ENCODE measurements at places on chromosomes 3 and 15.

DNA sequence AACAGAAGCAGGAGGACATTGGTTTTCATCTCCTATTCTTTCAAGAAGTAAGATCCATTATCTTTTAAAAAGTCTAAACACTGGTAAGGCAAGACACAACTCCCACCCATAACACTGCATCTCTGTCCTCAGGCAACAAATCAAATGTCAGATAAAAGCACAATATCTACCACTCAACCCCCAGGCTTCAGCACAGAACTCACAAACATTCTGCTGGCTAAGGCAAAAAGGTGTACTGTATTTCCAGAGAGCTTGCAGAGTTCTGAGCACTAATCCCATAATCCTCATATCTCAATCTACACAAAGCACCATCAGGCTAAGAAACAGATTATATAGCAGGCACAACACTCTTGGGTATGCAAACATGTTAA, 20.9 kb downstream of the RAF1 start:
- DNase-seq, result no peak

DNA sequence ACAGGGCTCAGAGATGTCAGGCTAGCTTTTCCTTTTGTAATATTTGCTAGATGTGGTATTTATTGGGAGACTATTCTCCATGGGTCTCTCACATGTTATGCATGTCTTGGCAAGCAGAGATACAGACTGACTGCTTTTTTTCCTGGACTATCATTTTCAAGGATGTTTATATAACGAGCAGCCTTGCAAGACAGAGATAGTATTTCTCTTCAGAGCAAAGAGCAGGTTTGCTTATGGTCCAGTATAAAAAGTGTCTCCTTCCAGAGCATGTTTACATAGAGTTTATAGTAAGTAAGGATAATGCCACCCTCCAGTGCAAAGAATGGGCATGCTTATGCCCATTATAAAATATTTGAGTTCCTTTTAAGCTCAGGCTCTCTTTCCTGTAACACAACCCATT, 24.6 kb downstream of the GTF2E1 start:
- no peak for DNase-seq

DNA sequence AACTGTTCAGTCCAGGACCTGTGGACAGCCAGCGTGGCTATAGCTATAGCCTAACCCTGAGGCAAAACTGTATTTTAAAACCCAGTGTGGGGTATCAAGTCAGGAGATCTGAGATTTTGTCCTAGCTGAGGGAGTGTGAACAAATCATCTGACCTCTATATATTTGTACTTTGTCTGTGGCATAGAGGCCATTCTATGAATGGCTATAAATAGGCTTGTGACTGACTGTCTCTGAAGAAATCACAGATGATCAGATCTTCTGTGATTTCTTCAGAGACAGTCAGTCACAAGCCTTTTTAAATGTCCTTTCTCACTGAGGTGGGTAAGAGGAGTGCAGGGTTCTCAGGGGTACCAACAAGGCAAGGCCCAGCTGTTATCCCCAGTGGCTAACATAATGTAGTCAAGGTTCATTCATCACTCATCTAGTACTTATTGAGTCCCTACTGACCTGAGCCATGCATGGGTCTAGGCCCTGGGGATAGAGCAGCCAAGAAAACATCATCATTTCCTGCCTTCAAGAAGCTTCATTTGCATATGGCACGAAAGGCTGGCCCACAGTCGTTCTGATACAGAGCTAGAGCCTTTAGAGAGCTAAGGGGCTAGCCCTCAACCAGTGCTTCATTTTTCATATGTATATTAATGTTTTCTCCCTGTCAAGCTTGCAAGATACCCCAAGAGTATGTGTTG, 53.3 kb downstream of the TIPARP start:
- no peak for DNase-seq

GRCh38 chr15:75163150-75163564, 38.5 kb upstream of the C15orf39 start:
- DNase-seq, result no peak

DNA sequence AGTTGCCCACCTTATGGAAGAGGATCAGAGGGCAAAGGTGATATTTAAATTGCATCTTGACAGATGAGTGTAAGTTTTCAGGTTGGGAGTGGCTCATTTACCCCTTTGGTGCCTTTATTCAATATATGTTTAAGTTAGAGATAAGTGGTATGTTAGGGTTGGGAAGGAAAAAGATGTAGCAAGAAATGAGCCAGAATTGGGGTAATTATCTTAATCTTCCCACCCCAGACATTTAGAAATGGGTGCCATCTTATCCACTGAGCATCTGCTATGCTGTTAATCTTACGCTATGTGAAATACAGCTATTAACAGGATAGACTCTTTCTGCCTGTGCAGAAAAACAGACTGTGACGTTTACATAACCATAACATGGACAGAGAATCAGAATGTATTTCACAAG, 6.3 kb downstream of the CMTM7 start:
- no peak for DNase-seq

DNA sequence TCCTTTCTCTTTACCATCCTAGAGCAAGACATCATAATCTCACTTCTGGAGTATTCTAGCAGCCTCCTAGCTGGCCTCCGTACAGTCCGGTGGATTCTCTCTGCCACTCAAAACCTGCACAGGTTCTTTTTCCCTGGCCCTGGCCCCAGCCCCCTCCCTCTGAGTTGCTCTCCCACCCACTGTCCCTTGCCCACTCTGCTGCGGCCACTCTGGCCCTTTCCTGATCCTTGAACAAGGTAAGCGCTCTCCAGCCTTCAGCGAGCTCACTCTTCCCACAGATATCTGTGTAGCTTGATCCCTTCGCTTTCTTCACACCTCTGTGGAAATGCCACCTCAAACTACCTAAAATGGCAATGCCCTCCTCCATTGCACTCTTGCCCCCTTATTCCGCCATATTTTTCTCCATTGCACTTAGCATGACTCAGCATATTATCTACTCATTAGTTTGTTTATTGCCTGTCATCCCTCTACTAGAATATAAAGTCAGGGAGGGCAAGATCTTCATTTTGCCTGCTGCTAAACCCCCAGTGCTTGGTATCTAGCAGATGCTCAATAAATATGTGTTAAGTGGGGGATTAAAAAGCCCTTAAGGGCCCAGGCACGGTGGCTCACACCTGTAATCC, 65.6 kb upstream of the ATP13A3 start:
- DNase-seq, result no peak

GRCh38 chr3:139318431-139318816, 25.4 kb upstream of the MRPS22 start:
- no peak for DNase-seq

DNA sequence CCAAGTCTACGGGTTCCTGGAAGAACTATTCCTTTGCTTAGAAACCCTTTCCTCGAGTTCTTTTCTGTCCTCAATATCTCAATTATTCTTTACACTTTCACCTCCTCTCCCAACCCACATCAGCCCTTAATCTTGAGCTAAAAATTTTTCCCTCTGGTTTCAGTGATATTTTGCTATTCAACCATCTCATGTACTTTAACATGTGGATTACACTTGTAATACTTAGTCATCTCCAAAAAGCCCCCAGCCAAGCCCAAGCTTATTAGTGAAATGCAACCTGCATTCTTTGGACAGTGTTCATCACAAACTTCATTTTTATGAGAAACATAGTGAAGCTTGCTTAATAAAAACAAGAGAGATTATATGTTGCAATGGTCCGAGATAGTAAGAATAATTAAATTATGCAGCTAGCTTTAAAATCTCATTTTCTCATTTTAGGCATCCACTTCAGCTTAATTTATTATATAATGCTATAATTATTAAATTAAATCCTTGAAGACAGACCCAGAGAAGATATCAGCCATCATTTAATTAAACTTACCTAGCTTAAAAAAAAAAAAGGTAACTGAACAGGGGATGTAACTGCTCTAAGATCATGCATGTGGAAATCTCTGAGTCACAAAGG, 534.5 kb upstream of the TBL1XR1 start:
- no peak for DNase-seq

Data from GM10248 (cell line).